ENCODE measurements at places on chromosomes 6 and 20.

GRCh38 chr6:65569505-65569904 is 137.5 kb downstream of the EYS start:
- DNase-seq: no peak

DNA sequence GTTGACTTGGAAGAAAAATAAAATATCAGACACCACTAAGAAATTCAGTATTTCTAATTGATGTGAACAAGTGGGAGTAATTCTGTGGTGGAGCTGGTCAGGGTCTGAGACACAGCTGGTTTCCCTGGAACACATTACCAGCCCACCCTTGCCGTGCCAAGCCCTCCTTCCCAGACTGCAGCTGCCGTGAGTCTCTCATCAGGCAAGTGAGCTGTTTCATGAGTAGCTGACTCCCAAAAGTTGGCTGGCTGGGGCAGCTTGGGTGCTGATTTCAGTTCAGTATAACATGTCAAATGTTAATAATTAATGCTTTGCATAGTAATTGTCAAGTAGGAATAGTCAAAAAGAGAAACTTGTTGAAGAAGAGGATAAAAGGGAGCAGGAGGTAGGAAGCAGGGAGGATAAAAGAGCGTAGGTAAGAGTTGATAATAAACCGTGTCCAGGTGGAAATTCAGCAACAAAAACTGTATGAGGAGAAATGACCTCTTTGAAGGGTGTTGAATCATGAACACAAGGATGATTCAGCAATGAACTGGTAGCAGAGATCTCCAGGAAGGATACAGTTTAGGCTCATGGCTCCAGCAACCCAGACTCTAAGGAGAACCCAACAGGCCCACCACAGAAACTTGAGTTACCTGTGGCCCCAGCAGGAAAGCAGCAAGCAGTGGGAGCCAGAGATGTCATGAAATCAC is 110.9 kb upstream of the SSTR4 start:
- peak; percentile 22 for DNase-seq

- DNase-seq: no peak
Measured at GRCh38 chr6:36135053-36135731, 4.9 kb downstream of the MAPK13 start.

- no peak for DNase-seq
Measured at GRCh38 chr20:40678286-40678875, 10.7 kb downstream of the MAFB start.

- no peak for DNase-seq
Measured at GRCh38 chr20:22232473-22232872, 351.9 kb downstream of the FOXA2 start.

Data from left ventricle myocardium inferior (tissue), 1 donor.